ENCODE measurements at places on chromosomes 3 and 15.

GRCh38 chr15:69912116-69912515, 185.6 kb downstream of the TLE3 start:
- DNase-seq = no peak

DNA sequence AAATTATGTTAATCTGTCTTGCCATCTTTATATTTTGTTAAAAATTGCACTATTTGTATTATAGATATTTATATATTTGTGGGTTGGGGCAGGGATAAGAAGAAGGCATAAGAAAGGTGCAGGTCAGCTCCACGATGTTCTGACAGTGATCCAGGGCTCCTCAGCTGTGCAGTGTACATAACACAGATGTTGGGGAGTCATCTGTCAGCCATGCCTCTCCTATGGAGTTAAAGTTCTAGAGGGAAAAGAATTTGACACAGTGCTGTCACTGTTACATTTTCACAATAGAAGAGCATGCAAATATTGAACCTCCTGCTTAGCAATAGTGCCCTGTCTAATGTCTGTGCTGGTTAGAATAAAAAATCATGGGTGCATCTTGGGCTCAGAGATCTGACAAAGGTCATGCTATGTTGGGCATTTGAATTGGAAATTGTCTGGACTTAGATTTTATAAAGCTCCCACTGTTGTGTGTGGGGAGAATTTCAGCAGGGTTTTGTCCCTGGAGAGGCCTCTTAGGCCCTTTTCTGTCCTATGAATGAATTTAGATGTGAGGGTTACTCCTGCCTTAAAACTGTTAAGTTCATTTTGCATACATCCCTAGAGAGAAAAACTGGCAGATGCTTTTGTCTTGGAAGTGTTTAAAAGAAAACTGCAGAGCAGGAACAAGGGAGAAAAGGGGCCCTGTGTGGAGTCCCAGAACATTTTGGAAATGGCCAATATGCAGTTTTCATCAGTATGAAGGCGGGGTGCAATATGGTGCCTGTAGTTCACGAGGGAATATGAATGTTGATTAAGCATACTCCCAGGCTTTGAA, 20.4 kb downstream of the CDIN1 start:
- DNase-seq = no peak

DNA sequence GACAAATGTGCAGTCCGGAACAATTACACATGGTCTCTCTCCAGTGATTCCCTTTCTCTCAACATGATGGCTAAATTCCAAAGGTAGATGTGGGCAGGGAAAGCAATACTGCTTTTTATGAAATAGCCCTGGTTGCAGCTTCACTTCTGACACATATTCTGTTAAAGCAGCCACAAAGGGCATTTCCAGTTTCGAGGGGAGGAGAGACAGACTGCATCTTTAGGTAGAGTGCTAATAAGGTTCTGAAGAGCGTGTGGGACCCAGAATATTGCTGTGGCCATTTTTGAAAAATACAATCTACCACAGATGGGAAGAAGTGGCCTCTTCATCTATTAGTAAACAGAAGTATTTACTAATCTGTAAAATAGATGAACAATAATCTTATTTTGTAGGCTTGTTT, 139.3 kb upstream of the PEX5L start:
- DNase-seq = no peak

DNA sequence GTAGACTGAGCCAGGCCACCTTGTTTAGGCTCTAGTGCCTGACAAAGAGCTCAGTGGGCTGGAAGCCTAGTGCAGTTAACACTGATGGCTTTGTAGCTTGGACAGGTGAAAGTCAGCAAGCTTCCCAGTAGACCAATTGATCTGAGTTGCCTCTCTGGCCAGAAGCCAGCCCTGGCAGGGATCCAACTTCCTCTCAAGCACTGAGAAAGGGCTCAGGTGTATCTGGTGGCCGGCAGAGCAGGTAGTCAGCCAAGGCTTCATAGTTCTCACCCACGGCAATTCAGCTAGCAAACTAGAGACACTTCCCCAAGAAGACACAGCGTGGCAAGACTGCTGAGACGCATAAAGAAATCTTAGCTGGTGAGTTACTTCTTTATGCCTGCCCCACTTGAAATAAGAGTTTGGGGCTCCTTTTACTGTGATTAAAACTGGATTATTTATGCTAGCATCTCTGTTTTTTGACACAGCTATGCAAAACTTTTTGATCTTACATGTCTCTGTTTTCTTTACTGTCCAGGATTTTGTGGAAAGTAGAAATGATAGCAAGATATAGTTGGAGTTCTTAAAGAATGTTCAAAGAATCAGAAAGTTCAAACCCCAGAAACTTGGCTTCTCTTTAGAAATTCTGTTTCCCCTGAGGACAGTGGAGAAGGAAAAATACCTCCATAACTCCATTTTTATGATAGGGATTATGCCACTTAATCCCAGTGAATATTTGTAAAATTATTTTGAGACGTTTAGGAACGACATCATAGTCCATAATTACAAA, 8.4 kb upstream of the CA12 start:
- DNase-seq = no peak

DNA sequence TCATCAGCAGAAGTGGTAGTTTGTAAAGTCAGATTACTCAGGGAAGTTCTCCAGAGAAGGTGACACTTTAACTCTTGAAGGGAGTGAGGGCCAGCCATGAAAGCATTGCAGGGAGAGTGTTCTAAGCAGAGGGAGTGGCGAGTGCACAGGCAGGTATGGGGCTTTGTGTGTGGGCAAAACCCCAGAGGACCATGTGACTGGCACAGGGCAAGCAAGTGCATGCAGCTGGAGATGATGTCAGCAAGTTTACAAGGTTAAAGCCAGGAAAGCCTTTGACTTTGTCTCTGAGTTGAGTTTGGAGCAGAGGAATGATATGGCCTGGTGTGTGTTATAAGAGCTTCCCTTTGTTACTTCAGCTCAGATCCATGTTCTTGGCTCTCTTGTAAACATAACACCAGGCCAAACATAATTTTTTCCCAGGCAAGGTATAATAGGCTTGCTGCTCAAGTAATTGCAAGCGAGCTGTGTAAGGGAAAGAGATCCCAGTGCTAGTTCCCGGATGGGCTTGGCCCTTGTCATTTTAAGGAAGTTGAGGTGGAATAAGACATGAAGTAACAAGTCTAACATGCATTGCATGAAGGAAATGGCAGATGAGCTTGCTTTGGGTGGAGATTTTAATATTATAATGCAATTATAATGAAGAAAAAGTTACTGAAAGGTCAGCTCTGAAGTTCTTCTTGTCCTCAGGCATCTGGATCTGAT, 341.1 kb upstream of the LRRC3B start:
- no peak for DNase-seq

DNA sequence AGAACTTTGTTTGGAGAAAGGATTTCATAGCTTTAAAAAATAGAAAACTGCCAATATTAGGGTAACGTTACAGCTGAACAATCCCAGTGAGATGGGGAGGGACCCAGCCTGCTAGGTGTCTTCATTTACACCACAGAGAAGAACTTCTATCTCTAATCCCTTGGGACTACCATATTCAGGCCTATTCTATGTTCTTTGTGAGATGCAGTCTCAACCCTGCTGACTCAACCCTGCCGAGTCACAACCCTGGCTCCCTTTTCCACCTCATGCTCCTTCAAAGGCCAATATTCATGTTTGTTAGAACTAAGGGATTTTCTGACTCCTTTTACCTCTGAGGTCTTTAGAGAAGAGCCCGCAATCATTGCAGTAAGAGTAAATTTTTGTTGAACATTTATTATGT, 350.5 kb downstream of the EPHB1 start:
- DNase-seq = no peak

DNA sequence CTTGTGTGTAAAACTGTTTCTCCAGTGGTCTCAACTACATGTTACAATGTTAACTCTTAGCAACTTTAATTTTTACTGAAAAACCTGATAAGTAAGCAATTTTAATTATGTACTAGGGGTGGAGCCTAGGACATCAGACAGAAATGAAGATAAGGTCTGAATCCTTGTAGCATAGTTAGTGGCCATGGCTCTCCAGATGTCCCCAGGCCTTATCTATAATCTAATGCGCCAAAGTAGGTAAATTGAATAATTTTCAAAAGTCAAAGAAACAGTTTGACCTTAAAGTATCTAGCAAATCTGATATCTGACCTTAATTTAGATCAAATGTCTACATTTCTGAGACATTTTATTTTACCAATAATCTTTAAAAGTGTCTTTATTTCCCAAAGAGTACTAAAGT, 8.2 kb downstream of the MAGEF1 start:
- DNase-seq = no peak

DNA sequence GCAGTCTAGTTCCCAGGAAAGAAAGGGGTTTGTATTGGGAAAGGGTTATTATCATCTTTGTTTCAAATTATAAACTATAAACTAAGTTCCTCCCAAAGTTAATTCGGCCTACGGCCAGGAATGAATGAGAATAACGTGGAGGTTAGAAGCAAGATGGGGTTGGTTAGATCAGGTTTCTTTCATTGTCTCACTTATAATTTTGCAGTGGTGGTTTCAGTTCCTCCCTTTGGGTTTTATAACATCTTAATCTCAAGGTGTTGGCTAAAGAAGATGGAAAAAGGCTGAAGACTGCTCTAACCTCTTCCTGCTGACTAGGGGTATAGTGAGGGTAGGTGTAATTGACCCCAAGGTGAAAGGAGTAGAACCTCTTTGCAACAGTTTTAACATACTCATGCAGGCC, 1050.7 kb downstream of the OTOL1 start:
- DNase-seq = no peak

DNA sequence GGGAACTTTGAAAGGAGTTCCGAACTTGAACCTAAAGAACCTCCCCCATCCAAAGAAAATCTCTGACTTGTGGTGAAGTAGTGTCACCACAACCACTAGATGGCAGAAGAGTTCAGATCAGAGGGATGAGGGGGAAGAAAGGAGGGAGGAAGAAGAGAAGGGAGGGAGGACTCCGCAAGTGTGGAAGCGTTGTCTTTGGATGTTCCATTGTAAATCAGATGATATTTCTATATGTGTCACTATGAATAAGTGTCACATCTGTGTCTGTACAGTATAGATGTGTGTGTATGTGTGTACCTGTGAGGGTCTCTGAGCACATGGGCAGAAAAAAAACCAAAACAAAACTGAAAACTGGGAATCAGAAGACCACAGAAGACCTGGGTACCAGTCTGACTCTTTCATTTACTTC, 16.9 kb downstream of the SLC24A1 start:
- peak; percentile 77 for DNase-seq

- DNase-seq = no peak
Measured at GRCh38 chr3:126142652-126143051, 37.7 kb downstream of the ALDH1L1 start.

GRCh38 chr3:172307141-172307560, 141.1 kb downstream of the GHSR start:
- no peak for DNase-seq

- DNase-seq = no peak
Measured at GRCh38 chr3:31498791-31499190, 33.9 kb upstream of the STT3B start.

DNA sequence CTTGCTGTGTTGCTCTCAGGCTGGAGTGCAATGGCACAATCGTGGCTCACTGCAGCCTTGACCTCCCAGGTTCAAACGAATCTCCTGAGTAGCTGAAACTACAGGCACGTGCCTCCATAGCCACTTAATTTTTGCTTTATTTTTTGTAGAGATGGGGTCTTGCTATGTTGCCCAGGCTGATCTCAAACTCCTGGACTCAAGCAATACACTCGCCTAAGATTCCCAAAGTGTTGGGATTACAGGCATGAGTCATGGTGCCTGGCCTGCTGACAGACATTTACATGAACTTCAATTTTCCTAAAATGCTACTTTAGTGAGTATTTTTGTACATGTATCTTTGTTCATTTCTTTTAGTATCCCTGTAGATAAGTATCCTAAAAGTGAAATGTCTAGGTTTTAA, 132.3 kb downstream of the SUCLG2 start:
- no peak for DNase-seq

DNA sequence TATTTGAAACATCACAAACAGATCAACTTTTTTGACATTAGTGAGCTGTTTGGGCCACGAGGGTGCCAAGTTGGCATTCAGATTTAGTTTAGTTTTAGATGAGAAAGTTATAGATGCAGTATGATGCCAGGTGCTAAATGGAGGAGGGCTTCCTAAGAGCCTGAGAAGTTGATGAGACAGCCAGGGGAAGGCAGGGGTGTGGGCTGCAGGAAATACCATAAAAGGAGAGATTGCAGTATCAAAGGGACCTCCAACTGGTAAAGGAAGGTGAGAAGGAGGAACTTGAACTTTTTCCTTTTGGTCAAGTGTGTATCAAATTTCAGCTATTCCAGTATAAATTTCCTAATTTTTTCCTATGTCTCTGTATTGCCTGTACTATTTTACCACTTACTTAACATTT, 2.0 kb upstream of the TNIK start:
- peak; percentile 41 for DNase-seq

All from naive thymus-derived CD8-positive, alpha-beta T cell (primary cell).